Inflammatory macrophage treated with lipopolysaccharide for 1 hour (primary cell): ENCODE measurements at places on chromosomes 4 and X.

DNA sequence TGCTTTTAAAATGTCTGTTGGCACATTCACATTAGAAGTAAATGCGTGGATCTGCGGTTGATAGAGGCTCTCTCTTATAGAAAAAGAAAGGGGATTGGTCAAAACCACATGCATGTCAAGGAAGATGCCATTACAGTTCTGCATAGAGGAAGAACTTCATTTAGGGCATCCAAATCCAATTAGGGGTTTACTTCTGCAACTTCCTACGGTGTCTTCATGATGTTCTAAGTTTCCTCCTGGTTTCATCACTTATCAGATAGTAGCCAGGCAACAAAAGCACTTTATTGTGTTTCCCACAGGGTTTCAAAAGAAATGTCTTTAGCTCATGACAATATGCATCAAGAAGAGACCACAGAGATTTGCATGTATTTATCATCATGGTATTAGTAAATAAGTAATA, 136.0 kb upstream of the HPGD start:
- DNase-seq: no peak

- DNase-seq: no peak
Observed at GRCh38 chrX:55109306-55109705, 20.5 kb downstream of the PAGE2 start.

DNA sequence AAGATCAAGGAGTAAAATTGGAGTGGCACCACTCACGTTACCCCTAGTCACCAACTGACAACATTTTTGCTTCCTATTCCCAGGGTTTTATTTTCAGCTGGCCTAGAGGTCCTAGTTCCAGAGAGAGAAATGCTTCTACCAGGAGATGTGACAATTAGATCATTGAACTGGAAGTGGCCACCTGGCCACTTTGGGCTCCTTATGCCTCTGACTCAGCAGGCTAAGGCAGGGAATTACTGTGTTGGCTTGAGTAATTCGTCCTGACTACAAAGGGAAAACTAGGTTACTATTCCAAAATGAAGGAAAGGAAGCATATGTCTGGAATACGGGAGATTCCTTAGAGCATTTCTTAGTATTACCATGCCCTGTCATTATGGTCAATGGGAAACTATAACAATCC, 831.6 kb upstream of the NDST4 start:
- DNase-seq: no peak

- no peak for DNase-seq
Observed at GRCh38 chr4:166091146-166091545, 218.1 kb downstream of the TLL1 start.

DNA sequence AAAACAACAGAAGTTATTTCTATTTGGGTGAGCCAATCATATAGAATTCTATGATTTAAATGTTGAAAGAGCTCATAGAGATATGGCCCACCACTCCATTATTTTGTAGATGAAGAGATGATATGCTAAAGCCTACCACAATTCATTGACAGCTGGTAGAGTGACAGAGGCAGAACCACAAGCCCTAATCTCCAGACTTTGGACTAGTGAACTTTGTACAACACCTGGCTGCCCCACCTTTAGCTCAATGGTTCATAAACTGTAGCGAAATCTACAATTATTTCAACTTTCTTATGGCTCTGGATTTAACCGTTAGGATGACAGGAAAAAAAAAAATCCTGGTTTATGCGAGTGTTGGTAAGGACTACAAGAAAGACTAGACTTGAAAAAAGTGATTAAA, 50.9 kb downstream of the PRKG2 start:
- no peak for DNase-seq

GRCh38 chr4:74522251-74522991, 77.5 kb downstream of the AREG start:
- no peak for DNase-seq

DNA sequence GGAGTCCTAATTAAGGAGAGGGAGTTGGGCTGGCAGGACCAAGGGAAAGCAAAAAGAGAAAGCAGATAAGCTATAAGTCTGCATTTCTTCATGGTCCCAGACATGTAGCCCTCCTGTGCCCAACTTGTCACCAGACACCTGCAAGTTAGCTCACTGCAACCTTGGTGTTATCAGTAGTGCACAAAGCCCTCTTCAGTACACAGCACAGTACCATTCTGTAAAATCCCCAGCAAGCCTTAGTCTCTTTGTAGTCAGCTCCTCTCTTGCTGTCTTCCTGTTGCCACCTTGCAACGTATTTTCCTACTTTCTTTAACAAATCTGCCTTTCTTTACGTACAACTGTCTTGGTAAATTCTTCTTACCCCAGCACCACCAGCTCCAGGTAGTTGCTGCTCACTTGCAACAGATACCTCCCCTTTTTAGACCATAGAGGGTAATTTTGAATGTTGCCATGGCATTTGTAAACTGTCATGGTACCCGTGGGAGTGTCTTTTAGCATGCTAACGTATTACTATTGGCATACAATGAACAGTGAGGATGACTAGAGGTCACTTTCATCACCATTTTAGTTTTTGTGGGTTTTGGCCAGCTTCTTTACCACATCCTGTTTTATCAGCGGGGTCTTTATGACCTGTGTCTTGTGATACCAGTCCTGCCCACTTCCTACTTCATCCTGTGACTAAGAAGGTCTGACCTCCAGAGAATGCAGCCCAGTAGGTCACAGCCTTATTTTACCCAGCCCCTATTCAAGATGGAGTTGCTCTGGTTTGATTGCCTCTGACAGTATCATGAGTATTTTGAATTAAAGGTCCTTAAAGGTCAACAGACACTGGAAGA, 28.3 kb upstream of the AP1S2 start:
- peak; percentile 51 for DNase-seq

DNA sequence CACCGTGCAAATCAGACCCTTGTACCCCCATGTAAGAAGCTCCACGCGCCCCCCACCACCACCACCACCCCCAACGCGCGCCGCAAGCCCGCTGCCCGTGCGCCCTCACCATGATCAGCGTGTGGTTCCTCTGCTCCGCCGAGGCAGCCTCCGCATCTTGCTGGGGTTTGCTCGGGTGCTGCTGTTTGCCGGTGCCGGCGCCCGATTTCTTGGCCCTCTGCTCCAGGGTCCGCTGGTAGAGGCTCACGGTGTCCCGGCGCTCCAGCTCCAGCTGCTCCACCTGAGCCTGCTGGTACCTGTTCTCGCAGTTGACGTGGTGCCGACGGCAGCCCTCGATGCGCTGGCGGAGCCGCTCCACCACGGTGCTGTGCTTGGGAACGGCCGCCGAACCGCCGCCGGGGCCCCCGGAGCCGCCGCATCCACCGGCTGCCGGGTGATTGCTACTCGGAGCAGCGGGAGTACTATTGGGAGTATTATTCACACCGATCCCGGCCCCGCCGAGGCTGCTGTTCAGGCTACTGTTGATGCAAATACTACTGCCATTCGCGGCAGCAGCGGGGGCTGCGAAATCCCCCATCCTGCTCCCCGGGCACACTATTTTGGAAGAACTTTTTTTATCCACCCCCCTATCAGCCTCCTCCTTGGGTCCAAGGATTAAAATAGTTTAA, 1.1 kb downstream of the MAML3 start:
- DNase-seq: no peak

GRCh38 chr4:124151031-124151430, 561.5 kb downstream of the ANKRD50 start:
- no peak for DNase-seq

GRCh38 chr4:173934933-173935620, 348.4 kb downstream of the FBXO8 start:
- no peak for DNase-seq

- no peak for DNase-seq
Observed at GRCh38 chrX:128619490-128619889, 567.3 kb upstream of the ACTRT1 start.

DNA sequence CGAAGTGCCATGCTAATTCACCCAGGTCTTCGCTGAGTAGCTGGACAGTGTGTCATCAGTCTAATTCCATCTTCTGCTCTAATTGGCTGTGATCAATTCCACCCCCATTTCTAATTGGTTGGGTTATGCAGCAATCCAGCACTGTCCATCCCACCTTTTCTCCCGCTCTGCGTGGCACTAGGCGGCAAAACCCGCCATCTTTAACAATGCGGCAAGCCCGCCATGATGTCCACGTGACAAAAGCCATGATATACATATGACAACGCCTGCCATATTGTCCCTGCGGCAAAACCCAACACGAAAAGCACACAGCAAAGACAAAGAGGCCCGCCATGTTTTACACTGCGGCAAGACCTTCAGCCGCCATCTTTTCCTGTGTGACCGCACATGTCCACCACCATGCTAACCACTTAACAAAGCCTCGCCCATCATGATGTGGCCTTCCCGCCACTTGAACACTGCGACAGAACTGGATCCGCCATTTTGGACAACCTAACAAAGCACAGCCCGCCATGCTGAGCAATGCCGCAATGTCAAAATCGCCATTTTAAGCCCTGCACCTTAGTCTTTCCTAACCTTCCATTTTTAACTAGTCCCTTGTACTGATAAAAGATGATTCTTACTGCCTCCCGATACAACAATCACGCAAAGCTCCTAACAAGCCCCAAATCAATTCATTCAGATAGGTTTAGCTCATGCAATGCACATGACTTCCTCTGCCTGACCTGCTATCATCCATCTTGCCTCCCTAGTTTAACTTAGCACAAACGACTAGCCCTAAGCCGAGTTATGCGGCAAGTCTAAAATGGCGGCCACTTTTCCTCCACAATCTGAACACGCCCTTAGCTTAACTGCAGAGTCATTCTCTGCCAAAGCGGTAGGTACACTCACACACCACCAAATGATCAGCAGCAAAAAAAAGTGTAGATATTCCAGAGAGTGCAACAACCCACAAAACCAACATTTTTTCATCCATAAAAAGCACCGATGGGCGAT, 288.3 kb downstream of the CHIC1 start:
- no peak for DNase-seq

DNA sequence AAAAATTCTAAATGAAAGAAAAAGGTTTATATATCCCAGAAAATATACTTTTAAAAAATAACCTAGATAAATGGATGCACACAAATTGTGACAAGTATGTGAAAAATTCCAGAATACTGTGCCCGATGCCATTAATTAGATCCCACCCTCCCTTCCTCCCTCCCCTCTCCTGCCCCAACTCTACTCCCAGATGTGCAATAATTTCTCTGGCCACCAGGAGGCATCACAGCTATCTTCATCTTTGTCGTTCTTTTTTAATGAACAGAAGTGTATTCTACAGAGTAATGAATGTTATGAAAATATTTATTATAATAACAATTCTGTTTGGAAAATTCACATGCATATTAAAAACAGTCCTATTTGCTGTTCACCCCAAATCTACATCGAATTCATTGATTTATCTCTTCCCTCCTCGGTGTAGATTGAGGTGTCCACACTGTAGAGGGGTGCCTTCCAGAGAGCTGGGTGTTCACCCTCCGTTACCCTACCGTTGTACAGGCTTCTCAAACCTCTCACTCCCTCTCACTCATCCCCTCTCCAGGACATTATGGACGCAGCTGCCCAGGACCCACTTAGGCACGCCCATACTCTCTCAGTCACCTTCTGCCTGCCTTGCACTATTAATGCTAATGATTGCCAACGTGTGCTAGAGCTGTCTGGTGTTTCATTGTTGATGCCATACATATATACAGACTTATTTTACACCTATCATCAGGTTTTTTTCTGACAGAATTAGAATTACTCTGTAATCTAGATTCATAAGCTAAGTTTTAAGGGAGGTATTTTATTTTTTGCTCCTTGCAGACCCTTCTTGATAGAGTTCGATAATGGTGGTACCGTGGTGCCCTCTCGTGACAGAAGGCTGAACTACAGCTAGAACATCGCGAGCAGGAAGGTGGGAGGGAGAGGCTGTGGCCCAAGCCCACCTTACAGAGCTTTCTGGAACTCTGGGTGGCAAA, 14.1 kb downstream of the RAB40AL start:
- no peak for DNase-seq

GRCh38 chrX:20454117-20454516, 187.4 kb upstream of the RPS6KA3 start:
- no peak for DNase-seq

DNA sequence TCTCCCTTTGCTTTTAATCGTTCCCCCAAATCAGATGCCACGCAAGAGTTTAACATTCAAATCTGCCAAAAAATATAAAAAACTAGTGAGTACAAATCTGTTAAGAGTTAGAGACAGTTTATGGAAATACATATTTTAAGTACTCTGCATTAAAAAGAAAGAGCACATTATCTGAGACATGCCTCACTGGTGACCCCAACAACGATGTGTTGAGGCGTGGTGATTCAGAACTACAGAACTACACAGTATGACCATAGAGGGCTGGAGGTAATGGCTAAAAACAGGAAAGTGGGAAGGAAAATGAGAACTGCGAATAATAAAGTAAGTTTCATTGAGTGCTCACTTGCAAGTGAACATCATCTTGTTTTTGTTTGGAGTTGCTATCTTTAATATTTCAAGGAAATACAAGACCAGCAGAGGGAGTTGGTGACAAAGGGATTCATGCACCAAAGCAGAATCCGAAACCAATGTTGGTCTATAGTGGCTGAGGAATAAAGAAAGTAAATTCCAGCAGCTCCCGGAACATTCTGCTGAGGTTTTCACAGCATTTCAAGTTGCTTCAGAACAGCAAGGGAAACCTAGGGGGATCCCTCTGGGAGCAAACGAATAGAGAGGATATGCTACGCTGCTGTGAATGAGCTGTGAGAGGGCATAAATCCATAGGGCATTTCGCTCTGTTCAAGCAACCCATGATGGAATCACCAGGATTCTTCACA, 92.2 kb downstream of the DCHS2 start:
- no peak for DNase-seq

DNA sequence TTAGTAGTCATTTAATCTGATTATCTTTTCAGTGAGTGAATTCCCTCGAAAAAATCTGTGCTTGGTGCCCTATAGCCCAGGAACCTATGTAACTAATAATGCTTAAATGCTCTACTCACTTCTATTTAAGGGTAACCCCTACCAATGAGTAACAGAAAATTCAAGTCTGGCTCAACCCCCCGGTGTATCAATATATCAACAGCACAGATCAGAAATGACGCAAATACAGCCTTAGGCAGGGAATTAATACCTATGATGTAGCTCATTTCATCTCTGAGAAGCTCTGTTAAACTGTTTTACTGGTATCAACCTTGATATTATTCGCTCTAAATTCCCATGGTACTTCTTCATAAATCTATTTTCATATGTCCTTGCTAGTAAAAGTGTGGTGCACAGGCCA, 28.6 kb downstream of the PDGFC start:
- DNase-seq: no peak

- DNase-seq: no peak
Observed at GRCh38 chr4:24693636-24694035, 101.7 kb upstream of the SOD3 start.

- no peak for DNase-seq
Observed at GRCh38 chr4:26420438-26420837, 69.8 kb downstream of the CCKAR start.
